GM12864 (cell line): ENCODE measurements at places on chromosomes 6 and 20.

DNA sequence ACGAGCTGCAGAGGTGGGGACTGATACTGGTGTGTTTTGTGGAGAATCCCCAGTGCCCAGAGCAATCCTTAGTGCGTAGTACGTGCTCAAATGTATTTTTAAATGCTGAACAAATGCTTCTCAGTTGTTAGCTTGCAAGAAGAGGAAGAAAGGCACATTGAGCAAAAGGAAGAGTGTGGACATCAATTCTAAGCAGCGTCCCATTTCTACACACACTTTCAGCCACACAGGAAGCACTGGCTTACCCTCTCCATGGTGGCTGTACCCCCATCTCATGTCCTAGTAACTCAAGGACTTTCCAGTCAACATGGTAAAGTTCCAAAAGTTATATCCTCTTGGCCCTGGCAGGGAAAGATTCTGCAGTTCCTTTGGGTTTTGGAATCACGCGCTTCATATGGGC, 98.8 kb upstream of the NXT1 start:
- no peak for DNase-seq

- DNase-seq = no peak
These were observed 16.9 kb downstream of the STX16 start for GRCh38 chr20:58667975-58668374.

- DNase-seq = no peak
These were observed 31.1 kb upstream of the SLC4A11 start for GRCh38 chr20:3270051-3270450.

GRCh38 chr20:34515484-34516246, 557 bp upstream of the DYNLRB1 start:
- peak; percentile 78 for DNase-seq

DNA sequence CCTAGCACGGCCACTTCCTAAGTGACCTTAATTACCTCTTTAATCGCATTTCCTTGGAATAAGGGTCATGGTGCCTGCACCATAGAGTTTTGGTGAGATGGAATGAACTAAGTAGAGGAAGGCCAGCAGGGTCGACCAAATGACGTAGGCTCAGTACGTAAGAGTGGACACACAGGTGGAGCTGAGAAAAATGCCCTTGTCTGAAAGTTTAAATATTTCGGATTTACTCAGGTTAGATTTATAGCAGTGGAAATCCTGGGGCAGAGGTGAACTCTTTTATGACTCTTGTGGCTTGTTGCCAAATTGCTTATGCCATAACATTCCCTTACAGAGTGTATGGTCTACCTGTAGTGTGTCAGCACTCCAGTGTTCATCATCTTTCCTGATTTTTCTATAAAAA, 23.6 kb upstream of the BTBD3 start:
- no peak for DNase-seq
